Stomach (tissue), 19 donors: ENCODE measurements at places on chromosomes 4 and X. TPM values are rescaled to one million over a fixed set of nuclear protein-coding genes. Genes with fewer than 3 reads are reported as not detected.

Gene KLHL34
- total RNA-seq = not detected

Gene UGT2B17
- total RNA-seq = not detected

DNA sequence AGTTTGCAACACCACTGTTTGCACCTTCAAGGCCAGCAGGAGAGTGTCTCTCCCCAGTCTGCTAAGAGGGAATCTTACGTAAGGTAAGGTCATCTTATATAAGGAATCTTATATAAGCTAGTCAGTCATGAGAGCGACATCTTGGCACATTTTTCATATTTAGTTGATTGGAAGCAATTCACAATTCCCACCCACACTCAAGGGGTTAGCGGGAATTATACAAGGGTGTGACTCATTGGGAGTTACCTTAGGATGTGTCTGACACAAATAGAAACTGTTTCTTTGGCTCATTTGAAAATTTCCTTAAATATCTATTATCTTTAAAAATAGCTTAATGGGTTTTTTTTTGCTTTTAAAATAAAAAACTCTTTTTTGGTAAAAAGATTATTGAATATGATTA is 62.1 kb upstream of the GRPR start:
- H3K4me3 ChIP-seq = no peak overlapping the region
- H3K4me1 ChIP-seq = no peaks in the 10 kb centered on the region

- peak; percentile 46 for DNase-seq
- no peaks in the 10 kb centered on the region for H3K36me3 ChIP-seq
- H3K27me3 ChIP-seq = no peaks in the 10 kb centered on the region
Measured at GRCh38 chr4:89438102-89438831, 130.7 kb upstream of the GPRIN3 start.

DNA sequence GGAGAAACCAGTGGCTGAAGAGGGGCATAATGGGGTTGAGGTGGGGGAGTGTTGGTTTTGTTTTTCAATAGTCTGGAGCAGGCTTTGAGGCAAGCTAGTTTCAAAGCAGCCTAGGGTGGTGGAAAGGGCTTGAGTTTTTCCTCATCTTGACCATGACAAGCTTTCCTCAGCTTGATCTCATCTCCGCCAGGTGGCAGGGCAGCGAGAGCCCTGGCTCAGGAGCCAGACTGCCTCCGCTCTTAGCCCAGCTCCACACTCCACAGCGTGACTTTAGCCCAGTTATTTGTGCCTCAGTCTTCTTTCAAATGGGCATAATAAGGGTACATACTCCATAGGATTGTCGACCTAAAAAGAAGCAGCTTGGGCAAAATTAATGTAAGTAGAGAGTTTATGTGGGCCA is 29.9 kb upstream of the SOWAHD start:
- H3K4me3 ChIP-seq = no peak overlapping the region
- H3K36me3 ChIP-seq = no peaks in the 10 kb centered on the region
- no peaks in the 10 kb centered on the region for H3K27me3 ChIP-seq

DNA sequence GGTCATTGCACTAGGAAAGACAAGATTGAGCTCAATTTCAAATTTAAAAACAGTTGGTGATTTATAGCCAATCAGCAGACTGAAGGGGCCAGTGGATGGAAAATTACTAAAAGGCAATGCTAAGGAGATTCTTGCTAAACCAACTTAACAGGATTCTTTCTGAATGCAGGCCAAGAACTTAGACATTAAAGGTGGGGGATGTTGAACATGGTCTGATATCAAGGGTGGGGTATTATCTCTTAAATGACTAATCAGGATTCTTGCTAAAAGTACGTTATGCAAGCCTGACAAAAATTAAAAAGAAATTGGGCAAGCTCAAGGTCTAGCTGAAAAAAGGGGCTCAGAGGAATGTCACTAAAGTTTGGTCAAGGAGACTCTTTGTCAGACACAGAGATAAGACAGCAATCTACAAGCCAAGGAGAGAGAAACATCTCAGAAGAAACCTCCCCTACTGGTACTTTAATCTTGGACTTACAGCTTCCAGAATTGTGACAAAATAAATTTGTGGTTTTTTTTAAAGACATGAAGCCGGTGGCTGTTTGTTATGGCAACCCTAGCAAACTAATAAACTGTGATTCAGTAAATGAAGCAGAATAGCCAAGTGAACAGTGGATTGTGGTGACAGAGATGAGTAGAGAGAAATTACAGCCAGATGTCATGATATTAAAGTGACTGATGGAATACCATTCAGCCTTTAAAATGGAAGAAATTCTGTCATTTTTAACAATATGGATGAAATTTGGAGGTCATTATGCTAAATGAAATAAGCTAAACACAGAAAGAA is 120.3 kb upstream of the KLHL4 start:
- DNase-seq = no peak
- no peaks in the 10 kb centered on the region for H3K36me3 ChIP-seq
- no peak overlapping the region for H3K27ac ChIP-seq
- H3K4me3 ChIP-seq = no peak overlapping the region
- no peaks in the 10 kb centered on the region for H3K27me3 ChIP-seq

Gene CLTRN
- not detected for total RNA-seq

DNA sequence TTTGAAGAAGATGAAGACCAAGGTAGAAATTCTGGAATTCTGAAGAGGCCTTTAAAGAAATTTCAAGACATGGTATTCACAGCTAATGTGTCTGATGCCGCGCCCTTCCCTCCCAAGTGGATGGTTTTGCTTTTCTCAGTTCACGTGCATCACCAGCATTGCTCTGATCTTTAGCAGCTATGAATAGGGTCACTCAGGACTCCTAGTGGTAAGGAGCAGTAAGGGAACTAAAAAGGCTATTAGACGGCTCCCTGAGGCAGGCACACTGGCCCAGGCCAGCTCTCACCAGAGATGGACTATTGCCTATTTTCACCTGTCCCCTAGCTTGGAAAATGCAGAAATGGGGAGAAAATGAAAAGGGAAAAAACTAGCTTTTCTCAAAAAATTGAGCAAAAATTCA is 447.5 kb upstream of the RASGEF1B start:
- no peaks in the 10 kb centered on the region for H3K36me3 ChIP-seq
- H3K27ac ChIP-seq = no peak overlapping the region
- H3K4me1 ChIP-seq = no peaks in the 10 kb centered on the region
- H3K4me3 ChIP-seq = no peak overlapping the region
- H3K27me3 ChIP-seq = no peaks in the 10 kb centered on the region

Gene TLR10
- total RNA-seq = 1.1 TPM

- H3K4me1 ChIP-seq = peaks cover 53% of the 10 kb centered on the region
- H3K27me3 ChIP-seq = no peaks in the 10 kb centered on the region
- no peak overlapping the region for H3K27ac ChIP-seq
- no peak overlapping the region for H3K4me3 ChIP-seq
Measured at GRCh38 chr4:139142980-139143379, 34.0 kb downstream of the ELF2 start.
